Stimulated activated naive CD8-positive, alpha-beta T cell treated with anti-CD3 and anti-CD28 coated beads, Interleukin-15, amount 100 ng/mL, for 72 hours (primary cell): ENCODE measurements at places on chromosomes 16 and 17.

DNA sequence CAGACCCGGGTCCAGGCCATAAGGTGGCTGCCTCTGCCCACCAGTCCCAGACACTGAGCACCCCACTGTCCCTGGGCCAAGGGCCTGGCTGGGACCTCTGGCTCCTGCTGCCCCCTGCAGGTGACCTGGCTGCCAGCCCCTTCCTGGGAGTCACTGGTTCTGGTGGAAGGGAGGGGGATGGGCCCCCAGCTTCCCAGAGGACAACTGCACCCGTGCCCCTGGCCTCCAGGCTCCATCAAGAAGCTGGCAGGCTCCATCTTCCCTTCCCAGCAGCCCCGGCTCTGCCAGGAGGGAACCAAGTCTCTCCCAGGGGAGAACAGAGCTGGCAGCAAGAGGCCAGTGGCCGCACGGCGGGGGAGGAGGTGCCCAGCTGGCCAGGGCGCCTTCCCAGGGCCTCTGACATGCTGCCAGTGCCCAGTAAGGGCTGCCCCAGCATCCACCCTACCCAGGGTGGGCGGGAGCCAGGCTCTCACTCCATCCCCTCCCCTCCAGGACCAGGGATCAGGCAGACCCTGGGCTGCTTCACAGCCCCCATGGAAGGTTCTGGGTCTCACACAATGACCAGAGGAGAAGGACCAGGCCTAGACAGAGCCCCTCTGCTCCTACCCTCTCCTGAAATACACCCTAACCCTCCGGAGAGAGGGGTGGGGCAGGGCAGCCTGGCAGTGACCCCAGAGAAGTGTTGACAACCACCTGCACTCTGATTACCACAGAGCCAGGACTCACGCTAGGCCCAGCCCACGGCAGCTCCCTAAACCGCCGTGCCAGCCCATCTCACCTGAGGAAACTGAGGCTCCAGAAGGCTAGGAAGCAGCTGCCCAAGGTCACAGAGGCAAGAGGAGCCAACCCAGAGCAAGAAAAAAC lies 3.6 kb downstream of the CLUH start:
- DNase-seq = no peak

DNA sequence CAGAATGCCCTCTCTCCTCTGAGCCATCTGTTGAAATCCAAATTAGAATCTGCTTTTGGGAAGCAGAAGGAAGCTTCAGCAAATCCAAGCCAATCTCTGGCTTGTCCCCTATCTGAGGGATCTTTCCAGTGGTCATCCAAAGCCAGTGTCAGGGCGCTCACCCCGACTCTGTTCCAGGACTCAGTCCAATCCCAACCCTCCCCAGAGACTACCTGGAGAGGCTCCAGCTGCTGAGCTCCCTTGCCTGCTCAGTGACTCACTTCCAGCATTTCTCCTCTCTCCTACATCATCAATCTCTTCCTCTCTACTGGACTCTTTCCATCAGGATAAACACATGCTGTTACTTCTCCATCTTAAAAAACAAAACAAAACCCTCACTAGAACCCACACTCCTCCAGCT lies 2.4 kb downstream of the MATCAP1 start:
- no peak for DNase-seq

DNA sequence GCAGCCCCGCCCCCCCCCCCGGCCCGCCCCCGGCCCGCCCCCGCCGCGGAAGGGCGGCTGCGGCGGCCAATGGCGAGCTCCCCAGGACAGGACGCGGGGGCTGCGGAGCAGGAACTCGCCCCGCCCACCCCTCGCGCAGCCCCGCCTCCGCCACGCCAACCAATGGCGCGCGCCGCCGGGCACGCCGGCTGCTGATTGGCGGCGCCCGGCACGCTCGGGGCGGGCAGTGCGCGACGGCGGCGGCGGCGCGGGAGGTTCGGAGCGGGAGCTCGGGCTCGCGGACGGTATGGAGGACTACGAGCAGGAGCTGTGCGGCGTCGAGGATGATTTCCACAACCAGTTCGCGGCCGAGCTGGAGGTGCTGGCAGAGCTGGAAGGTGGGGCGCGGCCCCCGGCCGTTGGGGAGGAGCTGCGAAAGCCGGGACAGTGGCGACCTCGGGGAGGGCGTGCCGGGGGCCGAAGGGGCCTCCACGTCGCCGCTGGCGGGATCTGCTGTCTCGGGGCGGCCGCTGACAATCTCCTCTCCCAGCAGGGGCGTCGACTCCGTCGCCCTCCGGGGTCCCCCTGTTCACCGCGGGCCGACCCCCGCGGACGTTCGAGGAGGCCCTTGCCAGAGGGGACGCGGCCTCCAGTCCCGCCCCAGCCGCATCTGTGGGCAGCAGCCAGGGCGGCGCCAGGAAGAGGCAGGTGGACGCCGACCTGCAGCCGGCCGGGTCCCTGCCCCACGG lies at the start of gene CHTF18:
TSS of gene CHTF18 (plus strand) at position 222 of the 728 bp plus-strand sequence. CDS start at position 287, 65 bp downstream.
- peak; percentile 93 for DNase-seq

DNA sequence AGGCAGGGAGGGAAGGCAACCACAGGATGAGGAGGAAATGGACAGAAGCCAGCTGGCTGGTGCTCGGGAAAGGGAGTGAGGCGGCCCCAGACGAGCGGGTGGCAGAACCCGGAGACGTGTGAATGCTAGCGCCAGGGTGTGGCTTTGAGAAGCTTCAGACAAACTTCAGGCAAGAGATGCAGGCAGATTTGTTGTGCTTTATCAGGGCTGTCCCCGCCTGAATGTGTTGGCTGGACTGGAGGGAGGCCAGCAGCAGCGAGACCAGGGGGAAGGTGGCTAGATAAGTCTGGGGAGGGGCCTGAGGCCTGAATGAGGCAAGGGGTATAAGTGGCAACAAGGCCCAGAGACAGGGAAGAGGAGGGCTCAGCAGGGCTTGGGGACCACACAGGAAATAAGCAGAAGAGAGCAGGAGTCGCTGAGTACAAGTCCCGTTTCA lies 22.0 kb downstream of the CAMKK1 start:
- DNase-seq = no peak

DNA sequence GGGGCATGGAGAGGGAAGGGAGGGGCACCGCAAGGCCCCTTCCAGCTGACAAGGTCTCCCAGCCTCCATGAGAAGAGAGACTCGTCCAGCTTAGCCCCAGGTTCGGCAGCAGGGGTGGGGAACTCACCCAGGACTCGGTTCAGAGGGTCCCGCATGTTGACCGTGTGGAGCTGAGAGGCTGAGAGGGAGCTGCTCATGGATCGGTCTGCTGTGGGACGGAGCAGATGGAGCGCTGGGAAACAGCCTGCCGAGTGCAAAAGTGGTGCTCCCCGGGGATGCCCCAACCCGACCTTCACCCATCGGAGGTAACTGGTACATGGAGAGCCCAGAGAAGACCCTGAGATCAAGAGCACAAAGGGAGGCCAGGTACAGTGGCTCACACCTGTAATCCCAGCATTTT lies 4.9 kb downstream of the CSF3 start:
- DNase-seq = no peak

- no peak for DNase-seq
These were observed 218.5 kb downstream of the SEC14L1 start for GRCh38 chr17:77359236-77359635.

GRCh38 chr17:15651583-15652110 lies 32.1 kb upstream of the FBXW10B start:
- DNase-seq = peak; percentile 2

DNA sequence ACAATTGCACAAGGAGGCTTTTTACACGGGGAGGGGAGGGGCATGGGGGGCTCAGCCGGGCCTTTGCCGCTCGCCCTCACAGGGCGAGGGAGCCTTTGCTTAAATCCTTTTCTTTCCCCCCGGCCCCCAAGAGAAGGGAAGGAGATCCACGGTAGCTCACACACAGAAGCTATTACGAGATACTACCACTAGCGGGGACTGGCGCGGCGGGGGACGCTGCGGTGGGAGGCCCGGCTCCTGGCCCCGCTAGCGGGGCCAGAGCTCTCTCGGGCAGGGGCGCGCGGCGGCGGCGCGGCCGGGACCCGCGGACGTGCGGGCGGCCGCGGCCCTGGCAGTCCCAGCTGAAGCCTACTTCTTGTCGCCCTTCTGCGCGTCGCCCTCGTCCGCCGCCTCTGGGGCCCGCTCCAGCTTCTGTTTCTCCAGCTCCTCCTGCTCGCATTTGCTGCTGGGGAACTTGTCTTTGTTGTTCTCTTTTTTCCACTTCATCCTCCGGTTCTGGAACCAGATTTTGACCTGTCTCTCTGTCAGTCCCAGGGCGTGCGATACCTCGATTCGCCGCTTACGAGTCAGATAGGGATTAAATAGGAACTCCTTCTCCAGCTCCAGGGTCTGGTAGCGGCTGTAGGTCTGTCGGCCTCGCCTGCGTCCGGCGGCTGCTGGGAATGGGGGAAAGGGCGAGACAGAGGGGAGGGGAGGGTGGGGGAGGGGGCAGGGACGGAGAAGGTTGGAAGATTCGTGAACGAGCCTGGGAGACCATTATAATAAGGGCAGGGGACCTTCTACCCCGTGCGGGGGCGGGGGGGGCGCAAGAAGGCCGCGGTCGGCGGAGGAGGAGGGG lies 2.0 kb downstream of the HOXB8 start:
- peak; percentile 49 for DNase-seq

DNA sequence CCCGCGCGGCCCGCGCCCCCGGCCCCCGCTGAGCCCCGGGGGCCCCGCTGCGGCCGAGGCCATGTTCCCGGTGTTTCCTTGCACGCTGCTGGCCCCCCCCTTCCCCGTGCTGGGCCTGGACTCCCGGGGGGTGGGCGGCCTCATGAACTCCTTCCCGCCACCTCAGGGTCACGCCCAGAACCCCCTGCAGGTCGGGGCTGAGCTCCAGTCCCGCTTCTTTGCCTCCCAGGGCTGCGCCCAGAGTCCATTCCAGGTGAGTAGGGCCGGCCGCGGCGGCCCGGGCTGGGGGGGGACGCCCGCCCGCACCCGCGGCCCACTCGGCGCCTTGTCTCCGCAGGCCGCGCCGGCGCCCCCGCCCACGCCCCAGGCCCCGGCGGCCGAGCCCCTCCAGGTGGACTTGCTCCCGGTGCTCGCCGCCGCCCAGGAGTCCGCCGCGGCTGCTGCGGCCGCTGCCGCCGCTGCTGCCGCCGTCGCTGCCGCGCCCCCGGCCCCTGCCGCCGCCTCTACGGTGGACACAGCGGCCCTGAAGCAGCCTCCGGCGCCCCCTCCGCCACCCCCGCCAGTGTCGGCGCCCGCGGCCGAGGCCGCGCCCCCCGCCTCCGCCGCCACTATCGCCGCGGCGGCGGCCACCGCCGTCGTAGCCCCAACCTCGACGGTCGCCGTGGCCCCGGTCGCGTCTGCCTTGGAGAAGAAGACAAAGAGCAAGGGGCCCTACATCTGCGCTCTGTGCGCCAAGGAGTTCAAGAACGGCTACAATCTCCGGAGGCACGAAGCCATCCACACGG lies 504 bp downstream of the MAZ start:
- peak; percentile 77 for DNase-seq

DNA sequence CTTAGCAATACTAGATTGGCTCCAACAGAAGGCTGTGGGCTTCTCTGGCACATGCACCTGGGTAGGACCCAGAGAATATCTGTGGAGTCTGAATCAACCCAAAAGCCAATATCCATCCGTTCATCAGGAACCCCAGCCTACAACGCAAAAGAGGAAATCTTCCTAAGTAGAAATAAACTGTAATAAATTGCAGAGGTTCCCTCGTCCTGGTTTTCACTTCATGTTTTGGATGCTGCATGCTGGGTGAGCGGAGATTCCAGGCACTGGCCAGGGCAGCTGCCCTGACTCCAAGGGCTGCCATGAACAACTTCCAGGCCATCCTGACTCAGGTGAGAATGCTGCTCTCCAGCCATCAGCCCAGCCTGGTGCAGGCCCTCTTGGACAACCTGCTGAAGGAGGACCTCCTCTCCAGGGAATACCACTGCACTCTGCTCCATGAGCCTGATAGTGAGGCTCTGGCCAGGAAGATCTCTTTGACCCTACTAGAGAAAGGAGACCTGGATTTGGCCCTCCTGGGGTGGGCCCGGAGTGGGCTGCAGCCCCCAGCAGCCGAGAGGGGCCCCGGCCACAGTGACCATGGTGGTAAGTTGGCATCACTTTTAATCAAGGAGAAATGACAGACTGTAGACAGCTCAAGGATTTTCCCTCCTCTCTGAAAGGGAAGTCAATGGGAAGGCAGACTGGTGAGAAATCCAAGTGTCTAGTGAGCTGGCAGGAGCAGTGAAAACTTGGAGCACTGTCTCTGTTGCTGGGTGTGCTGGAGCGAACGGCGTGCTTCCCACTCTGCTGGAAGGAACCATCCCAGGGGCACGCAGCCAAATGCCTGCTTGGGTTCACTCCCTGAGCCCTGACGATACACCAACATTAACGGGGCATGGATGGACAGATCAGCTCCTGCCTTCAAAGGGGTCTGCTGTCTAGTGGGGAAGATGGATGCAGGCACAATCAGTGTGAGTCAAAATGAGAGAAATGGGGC lies 10.7 kb upstream of the CIITA start:
- no peak for DNase-seq

DNA sequence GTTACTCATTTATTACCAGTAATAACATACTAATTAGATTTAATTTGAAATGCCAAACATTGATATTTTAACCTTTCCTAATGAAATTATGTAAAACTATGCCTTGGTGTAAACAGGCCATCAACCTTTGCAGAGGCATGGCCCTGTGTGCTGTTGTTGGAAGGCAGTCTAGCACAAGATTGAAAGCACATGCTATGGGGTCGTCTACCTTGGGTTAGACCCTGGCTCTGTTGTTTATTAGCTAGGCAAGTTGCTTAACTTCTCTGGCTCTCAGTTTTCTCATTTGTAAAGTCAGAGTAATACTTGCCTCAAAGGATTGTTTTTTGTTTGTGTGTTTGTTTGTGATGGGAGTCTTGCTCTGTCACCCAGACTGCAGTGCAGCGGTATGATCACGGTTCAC lies 9.4 kb upstream of the CDR2 start:
- no peak for DNase-seq

DNA sequence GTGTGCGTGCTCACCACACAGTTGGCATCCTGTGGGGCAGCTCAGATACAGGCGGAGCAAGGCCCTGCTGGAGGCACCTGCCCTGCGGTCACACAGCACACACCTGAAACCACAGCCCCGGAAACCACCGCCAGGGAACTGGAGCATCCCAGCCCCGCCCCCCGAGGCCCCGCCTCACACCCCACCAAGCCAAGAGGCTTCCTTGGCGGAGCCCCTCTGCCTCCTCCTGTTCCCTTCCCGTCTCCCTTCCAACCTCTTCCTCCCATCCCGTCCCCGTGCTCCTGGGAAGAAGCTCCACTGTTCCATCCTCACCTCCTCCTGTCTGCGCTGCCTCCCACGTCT lies 205.5 kb downstream of the NTN1 start:
- DNase-seq = no peak

GRCh38 chr17:19464031-19465026 lies 53.3 kb downstream of the RNF112 start:
- no peak for DNase-seq

- no peak for DNase-seq
These were observed 120.7 kb downstream of the ABCC12 start for GRCh38 chr16:48035142-48035541.

DNA sequence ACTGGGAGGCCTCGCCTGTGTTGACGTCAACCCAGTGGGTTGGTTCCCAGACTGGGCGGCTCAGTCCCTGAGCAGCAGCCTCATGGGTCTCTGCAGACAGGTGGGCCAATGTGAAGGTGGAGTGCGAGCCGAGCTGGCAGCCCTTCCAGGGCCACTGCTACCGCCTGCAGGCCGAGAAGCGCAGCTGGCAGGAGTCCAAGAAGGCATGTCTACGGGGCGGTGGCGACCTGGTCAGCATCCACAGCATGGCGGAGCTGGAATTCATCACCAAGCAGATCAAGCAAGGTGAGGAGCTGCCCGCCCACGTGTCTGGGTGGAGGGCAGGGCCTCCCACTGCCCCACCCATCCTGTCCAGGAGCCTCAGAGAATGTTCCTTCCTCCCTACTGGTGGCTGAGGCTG lies 44.1 kb downstream of the MRC2 start:
- no peak for DNase-seq
